Germinal center (tissue), 1 donor: ENCODE measurements at places on chromosomes 2 and 18.

GRCh38 chr2:170377500-170378207, 199.7 kb downstream of the MYO3B start:
- no peak for DNase-seq

- no peak for DNase-seq
These were observed 5.7 kb upstream of the MBP start for GRCh38 chr18:77138270-77138669.

GRCh38 chr2:184316921-184317320, 281.4 kb upstream of the ZNF804A start:
- DNase-seq: no peak

GRCh38 chr2:169982929-169983328, 155.7 kb downstream of the UBR3 start:
- DNase-seq: no peak

GRCh38 chr2:202101026-202101579, 28.0 kb downstream of the KIAA2012 start:
- DNase-seq: no peak

DNA sequence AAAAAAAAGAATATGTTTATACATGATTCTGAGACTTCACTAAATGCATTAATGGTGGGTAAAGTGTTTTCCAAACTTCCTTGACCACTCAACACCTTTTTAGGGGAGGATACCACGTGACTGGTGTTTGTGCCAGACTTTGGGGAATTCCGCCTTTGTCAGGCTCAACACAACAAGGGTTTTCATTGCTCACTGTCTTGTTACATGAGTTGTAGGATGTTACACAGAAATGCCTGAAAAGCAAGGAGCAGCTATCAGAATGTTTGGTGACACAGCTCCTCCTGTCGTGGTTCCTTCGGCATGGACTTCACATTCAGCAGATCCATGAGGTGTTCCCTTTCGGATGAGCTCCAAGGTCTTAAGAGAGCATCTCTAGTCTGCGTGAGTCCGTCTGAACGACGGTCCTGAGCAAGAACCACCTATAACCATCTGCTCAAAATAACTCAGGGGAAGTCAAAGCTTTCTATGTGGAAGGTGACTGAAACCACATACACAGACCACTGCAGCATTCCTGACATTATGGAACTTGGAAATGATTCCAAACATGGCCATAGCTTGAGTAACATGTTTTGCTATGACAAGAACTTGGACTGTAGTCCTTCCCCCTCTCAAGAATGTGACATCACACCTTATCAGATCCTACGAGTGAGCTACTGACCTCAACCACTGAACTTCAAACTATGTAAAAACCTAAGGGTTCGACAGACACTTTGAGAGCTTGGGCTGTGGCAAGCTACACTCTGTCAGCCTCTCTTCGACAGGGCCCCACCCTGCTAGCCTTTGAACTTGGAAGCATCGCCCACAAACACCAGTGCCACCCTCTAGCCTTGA, 57.5 kb downstream of the MCFD2 start:
- no peak for DNase-seq

DNA sequence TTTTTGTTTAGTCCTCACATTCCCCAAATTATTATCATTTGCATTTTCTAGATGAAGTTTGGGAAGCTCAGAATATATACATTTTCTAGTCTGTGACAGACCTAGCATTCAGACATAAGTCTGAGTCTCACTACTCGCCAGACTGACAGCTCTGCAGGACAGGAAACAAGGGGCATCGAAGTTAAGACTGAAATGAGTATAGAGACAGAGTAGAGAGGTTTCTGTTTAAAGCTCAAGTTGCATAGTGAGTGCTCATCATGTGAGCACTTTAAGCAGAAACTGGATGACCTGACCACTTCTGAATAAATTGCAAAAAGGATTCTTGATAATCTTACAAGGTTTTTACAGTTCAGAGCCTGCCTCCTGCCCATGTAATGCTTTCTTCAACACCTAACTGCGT, 1.1 kb downstream of the HADHB start:
- no peak for DNase-seq

- DNase-seq: no peak
These were observed 159.0 kb downstream of the DCC start for GRCh38 chr18:52499016-52499415.

- DNase-seq: no peak
These were observed 79.5 kb downstream of the SLC8A1 start for GRCh38 chr2:40372283-40372985.

DNA sequence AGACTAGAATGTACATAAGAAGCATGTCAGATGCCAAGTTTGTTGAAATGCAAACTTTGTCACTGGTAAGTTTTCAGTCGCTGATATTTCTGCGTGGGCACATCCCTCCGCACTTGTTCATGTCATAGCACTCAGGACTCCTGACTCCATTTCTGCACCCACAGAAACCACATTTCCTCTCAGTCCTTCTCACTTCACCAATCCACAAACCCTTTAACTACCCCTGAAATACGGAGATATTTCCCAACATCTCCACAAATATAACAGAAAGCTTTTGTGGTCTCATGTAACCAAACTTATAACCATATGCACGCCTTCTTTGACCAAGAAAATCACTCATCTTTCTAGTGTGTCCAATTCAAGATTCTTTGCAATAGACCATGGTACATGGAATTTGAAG, 276.9 kb upstream of the ERBB4 start:
- DNase-seq: no peak

DNA sequence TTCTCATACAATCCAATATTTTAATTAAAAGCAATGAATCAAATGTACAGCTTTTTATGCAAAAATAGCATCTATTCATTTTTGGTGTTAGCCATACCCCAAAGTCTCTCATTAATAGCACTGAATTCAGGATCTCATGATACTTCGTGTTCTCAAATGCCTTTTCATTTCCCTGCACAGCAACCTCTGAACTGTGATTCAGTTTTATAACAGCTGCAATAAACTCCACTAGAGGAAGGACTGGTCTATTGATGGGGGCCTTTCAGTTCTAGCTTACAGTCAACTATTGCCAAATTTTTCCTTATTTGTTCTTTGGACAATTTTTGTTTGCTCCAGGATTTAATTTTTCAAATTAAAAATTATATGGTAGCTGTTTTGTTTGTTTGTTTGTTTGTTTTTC, 4.8 kb upstream of the TMEM87B start:
- no peak for DNase-seq

- DNase-seq: peak; percentile 29
These were observed 19.4 kb downstream of the SFTPB start for GRCh38 chr2:85648619-85649018.

- no peak for DNase-seq
These were observed 24.0 kb upstream of the MARCO start for GRCh38 chr2:118918017-118918416.

- DNase-seq: no peak
These were observed 27.8 kb upstream of the TNS1 start for GRCh38 chr2:218030409-218031195.

GRCh38 chr2:150644298-150645067, 157.0 kb upstream of the RND3 start:
- no peak for DNase-seq

GRCh38 chr2:48250943-48251342, 279.0 kb upstream of the STON1 start:
- DNase-seq: no peak

GRCh38 chr18:74248189-74248588, 43.6 kb downstream of the CYB5A start:
- no peak for DNase-seq
